Right renal cortex interstitium (tissue), 3 donors: ENCODE measurements at places on chromosomes 1 and 21. TPM values are rescaled to one million over a fixed set of nuclear protein-coding genes. Genes with fewer than 3 reads are reported as not detected.

The KIAA0040 gene
- 16.6 TPM for polyA plus RNA-seq

The CR1L gene
- 1.4 TPM for polyA plus RNA-seq

The OR10J1 gene
- not detected for polyA plus RNA-seq

The CCDC17 gene
- polyA plus RNA-seq, result 0.97 TPM

The ANGPTL7 gene
- polyA plus RNA-seq, result 0.06 TPM

The BEND5 gene
- polyA plus RNA-seq, result 30.2 TPM

The AK4 gene
- polyA plus RNA-seq, result 43.5 TPM

DNA sequence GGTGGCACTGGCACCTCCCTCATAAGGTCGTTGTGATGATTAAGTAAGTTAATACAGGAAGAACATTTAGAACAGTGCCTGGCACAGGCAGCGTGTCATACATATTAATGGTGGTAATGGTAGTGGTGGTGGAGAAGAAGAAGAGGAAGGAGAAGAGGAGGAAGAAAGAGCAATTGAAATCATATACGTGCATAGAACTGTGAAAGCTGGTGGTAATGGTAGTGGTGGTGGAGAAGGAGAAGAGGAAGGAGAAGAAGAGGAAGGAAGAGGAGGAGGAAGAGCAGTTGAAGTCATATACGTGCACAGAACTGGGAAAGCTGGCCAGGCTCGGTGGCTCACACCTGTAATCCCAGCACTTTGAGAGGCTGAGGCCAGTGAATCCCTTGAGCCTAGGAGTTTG lies 121.3 kb upstream of the HOOK1 start:
- no peak for DNase-seq

DNA sequence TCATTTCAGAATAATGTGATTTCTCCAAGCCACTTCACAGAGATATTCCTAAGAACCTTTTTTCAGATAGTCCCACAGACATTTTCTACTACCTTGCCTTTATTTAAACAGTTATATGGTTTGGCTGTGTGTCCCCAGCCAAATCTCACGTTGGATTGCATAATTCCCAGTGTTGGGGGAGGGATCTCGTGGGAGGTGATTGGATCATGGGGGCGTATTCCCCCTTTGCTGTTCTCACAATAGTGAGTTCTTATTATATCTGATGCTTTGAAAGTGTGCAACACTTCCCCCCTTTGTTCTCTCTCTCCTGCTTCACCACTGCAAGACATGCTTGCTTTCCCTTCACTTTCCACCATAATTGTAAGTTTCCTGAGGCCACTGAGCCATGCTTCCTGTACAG lies 93.6 kb upstream of the ZNF678 start:
- DNase-seq, result no peak

- DNase-seq, result no peak
Observed at GRCh38 chr1:50091068-50091467, 17.7 kb upstream of the ELAVL4 start.

DNA sequence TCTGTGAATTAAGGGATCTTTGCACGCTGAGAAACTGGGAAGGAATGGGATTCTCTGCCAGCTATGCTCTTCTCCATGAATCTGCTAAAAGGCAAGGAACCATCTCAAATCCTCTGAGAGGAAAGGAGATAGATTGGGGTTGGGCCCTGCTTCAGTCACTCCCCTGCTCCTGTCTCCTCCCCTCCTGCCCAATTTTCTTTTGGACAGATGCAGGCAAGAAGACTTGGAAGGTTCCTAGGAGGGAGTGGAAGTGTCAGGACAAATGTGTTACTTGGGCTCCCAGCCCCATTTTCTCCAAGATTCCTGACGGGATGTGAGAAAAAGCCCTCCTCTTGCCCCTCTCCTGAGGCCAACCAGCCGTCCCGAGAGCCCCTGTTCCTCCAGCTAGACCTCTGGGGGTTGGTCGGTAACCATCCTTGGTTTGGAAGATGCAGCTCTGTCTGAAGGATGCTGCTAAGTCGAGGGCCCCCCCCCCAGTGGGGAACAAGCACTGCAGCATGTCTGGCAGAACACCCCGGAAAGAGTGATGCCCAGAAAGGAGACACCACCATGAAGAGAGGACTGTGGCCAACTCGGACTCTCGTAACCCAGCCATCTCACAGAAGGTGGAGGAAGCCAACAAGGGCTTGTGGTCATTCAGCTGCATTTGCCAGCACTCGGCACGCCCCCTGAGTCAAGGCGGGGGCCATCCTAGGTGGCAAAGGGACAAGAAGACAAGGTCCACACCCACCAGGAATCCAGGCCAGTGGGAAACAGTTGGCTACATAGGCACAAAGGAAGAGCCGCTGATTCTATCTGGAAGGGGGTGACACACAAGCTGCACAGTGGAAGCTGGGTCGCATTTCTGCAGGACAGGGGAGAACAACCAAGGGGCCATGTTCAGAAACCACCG lies 43.7 kb downstream of the CDK18 start:
- DNase-seq, result no peak

DNA sequence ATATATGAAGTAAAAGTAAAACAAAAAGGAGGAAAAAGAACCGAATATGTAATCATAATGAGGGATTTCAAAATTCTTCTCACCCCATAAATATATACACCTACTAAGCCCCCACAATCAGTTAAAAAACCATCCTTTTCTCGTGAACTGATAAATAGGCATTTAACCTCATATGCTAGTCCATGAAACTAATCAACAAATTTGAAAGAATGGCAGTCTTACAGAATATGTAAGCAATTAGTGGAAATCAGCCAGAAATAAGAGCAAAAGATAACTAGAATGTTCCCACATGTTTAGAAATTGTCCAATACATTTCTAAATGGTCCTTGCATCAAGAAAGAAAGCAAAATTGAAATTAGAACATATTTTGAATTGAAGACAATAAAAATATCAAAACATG lies 849.4 kb upstream of the CXADR start:
- no peak for DNase-seq

GRCh38 chr1:220189750-220190347 lies 82.4 kb downstream of the RAB3GAP2 start:
- no peak for DNase-seq

DNA sequence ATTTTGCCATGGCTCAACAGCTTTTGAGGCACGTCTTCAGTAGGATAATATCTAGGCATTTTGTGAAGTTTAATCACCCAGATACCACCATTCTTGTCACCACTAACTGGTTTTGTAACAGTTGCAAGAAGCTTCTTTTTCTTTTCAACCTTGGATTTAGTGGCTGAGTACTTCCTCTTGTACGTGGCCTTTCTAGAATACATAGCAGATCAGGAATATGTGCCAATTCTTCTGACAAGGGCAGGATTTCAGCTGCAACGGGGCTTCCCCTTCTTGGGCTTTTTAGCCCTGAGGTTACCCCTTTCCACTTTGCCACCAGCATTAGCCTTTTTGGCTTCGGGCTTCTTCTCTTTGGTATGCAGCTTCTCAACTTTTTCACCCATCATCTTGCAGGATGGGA lies 79.3 kb upstream of the WARS2 start:
- no peak for DNase-seq

DNA sequence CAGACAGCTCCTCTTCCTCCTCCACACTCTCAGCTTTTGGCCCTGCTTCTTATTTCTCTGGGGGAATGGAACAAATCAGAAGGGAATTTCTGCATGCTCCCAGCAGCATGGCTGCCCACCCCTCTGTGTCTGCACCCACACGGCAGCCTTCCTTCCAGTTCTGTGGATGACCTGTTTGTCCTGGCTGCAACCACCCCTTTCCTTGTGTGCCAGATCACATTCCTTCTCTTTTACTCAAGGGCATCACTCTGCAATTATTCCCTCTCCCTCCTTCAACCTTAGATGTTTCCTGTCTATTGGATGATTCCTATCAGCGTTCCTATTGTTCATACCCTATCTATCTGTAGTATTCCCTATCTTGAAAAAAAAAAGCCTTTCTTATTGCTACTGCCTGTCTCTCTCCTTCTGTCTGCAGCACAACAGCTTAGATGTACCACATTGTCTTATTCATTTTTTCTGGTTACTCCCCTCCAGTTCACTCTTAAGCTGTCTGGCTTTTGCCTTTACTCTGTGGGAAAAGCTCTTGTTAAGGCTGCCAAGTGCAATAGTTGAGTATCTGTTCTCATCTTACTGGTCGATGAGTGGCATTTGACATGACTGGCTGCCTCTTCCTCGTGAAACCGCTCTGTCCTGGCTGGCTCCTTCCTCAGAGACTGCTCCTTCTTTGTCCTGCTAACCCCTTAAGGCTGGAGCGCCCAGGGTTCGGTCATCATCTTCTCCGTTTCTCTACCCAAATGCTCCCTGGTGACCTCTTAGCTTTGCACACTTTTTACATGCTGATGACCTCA lies 351.1 kb downstream of the CAMTA1 start:
- DNase-seq, result no peak

- no peak for DNase-seq
Observed at GRCh38 chr1:51303751-51304251, 26.6 kb downstream of the TTC39A start.

GRCh38 chr1:1847061-1847850 lies 43.6 kb downstream of the GNB1 start:
- no peak for DNase-seq

GRCh38 chr1:44806025-44806703 lies 987 bp downstream of the DYNLT4 start:
- DNase-seq, result no peak

GRCh38 chr1:150332651-150333290 lies 11.4 kb downstream of the PRPF3 start:
- no peak for DNase-seq

GRCh38 chr1:68795956-68796355 lies 299.1 kb upstream of the DEPDC1 start:
- DNase-seq, result no peak

DNA sequence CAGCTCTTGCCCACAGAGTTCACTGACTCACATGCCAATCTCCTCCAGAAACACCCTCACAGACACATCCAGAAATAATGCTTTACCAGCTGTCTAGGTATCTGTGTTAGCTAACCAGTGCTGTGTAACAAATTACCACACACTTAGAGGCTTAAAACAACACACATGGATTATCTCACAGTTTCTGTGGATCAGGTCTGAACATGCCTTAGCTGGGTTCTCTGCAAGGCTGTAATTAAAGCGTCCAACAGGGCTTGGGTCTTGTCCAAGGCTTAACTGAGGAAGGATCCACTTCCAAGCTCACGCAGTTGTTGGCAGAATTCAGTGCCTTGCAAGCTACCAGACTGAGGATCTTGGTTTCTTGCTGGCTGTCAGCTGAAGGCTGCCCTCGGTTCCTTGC lies 92.5 kb upstream of the RGS4 start:
- DNase-seq, result no peak

DNA sequence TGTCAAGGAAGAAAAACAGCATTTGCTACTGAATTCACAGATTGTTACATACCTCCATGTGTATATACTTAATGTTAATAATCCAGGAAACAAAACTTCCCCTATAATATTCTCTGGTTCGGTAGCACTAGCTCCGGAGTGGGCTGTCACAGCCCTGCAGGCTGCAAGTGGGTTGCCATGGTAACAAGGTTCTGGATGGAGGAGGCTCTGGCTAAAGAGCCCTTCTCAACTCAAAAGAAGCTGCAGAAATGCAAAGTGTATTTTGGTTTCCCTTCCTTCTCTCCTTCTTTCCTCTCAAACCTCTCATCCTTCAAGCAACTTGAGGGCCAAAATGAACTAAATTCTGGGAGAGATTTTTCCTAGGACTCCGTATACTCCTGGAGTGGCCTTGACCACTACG lies 45.2 kb downstream of the ASTN1 start:
- DNase-seq, result no peak

DNA sequence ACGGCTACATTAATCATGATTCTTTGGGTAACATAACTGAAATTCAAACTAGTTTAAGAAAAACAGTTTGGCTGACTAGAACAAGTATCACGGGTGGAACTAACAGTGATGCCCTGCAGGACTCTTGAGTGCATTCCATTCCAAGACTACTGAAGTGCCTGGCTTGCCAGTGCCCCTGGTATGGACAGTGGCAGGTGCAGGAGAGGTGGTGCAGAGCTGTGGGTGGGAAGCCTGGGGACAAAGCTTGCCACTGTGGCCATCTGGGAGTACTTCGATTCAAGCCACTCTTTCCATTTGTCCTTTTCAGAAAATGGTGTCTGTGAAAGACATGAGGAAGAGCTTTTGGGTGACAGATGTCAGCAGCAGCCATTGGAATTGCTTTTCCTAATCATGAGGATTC lies 166.5 kb downstream of the RRAGC start:
- no peak for DNase-seq

GRCh38 chr1:174135211-174135610 lies 24.1 kb upstream of the RABGAP1L start:
- no peak for DNase-seq

- no peak for DNase-seq
Observed at GRCh38 chr1:208542309-208542708, 298.1 kb upstream of the PLXNA2 start.
